ENCODE measurements at places on chromosomes 7 and 10.
A peak's percentile ranks its signal among the peaks of the same experiment; 100 is the strongest.

GRCh38 chr7:2441430-2442058, 34.7 kb downstream of the GRIFIN start:
- no peak for DNase-seq

GRCh38 chr7:73570521-73570920, 7.9 kb downstream of the TBL2 start:
- DNase-seq = no peak

DNA sequence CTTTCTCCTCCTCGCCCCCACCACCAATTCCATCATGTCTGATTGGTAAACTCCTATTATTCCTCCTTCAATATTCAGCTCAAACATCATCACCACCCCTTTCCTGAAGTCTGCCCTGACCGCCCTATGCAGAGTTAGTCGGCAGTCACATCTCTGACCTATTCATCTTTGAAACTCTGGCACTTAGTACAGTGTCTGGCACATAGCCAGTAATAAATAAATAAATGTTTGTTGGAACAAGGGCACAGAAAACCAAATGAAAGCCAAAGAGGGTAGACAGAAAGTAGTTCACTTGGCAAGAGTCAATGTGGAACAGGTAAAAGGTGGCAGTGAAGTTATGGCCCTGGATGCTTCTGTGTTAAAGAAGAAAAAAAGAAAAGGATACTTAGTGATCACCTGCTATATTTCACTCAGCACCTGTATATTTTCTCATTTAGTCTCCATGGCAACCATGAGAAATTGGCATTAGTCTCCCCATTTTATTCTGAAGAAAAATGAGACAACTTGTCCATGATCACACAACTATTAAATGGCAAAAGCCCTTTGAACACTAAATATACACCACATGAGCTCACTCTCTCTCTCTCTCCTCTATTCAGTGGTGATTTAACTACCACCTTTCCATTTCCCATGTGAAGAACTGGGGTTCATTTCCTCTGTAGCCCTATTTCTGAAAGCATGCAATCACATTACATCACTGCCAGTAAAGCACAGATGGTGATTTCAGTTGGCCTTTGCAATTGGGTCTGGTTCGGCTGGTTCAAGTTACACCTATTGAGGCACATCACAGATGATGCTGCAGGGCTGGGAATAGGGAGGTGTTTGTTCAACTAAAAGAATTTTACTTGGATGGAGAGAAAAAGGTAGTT, 25.3 kb downstream of the CHCHD3 start:
- DNase-seq = no peak

DNA sequence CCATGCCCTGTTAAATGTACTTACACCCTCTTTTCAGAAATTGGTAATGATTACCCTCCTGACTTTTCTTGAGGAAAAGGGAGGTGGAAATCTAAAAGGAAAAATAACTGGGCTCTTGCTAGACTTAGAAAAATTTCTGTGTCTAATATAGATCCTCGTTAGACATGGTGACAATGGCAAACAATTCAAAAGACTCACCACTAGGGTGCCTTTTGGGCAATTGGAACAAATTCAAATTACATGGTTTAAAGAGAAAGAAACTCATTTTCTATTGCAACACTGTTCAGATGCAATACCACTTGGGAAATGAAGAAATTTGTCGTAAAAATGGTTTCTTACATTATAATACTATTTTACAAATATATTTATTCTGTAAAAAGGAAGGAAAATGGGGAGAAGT, 950.1 kb downstream of the GRM8 start:
- no peak for DNase-seq

- no peak for DNase-seq
These were observed 39.8 kb upstream of the LANCL2 start for GRCh38 chr7:55325371-55325792.

- peak; percentile 33 for DNase-seq
These were observed 2.6 kb upstream of the TMEM130 start for GRCh38 chr7:98872328-98872924.

DNA sequence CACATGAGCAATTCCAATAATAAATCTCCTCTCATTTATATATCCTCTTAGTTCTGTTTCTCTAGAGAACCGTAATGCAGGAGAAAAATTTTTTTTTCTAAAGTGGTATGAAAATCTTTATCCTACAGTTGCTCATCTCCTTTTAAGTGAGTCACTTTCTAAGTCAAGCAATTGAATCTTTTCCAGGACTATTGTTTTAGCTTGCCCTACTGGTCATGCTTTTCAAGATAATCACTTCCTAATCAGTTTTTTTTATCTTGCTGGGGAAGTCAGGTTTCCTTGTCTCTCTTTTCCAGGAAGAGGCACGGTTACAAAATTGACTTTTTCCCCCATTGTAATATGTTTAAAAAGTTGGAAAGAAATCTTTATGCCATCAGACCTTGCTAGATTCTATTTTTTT, 44.0 kb downstream of the INPP5F start:
- DNase-seq = no peak

All from HAP-1 (cell line).